Aorta (tissue), 5 donors: ENCODE measurements at places on chromosomes 11 and 22. TPM values are rescaled to one million over a fixed set of nuclear protein-coding genes. Genes with fewer than 3 reads are reported as not detected.

- DNase-seq, result no peak
These were observed 2.3 kb downstream of the SHANK3 start for GRCh38 chr22:50674606-50675552.

GRCh38 chr11:86814775-86815174 is 14.4 kb downstream of the PRSS23 start:
- DNase-seq, result no peak

DNA sequence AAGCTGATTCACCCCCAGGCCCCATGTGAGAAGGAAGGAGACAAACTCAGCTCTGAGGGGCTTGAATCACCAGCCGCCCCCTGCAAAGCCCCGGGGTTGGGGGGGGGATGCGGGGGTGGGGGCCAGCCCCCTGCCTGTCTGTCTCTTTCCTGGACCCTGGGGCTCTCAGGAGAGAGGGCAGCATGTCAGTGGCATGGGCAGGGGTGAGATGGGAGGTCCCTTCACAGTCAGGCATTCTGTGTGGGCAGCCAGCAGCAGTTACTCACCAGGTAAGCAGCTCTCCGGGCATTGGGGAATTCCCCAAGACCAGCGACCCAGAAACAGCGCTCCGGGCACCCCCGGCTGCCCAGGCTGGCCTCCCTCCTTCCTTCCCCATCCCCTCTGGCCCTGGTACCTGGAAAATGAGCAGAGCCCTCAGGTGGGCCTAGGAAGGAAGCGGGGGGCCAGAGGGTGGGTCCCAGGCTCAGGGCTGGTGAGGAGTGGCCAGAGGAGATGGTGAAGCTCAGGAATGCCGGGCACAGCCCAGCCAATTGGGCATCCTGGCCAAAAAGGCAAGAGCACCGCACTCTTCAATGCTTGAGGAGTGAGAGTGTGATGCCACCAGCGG is 4.2 kb upstream of the LIF start:
- DNase-seq, result no peak

- DNase-seq, result peak; percentile 70
These were observed 4.8 kb downstream of the PIM3 start for GRCh38 chr22:49965091-49966040.

DNA sequence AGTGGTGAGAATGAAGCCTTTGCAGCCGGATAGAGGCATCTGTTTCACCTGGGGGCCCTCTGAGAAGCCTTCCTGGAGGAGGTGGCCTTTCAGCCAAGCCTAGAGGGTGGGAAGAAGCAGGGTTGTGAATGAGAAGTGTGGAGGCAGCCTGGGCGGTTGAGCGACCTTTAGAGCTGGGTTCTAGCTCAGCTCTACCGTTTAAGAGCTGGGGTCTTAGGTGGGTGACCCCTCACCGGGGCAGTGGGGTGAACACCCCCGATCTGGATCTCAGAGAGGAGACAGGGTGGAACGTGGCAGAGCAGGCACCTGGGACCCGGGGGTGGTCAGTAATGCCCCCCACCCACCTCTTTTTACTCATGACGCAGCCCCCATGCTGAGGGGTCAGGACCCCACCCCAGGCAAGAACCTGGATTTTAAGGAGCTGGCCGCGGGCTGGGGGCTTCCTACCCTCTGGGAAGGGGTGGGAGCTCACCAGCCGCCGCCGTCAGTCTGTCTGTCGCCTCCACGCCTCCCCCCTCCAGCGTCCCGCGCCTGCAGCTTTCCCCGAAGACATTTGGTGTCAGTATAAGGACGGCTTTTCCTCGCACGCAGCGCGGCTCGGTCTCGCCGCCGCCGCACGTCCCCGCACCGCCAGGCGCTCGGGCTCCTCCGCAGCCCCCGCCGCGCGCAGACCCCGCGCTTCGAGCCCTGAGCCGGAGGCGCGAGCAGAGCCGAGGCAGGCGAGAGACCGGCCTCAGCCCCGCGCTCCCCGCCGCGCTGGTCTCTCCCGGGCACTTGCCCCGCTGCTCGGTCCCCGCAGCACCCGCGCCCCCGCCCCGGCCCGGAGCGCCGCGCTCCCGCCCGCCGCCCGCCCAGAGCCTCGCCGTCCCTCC is 13.3 kb upstream of the CACNA1I start:
- DNase-seq, result no peak

- no peak for DNase-seq
These were observed 94.1 kb upstream of the AMOTL1 start for GRCh38 chr11:94673951-94674491.

DNA sequence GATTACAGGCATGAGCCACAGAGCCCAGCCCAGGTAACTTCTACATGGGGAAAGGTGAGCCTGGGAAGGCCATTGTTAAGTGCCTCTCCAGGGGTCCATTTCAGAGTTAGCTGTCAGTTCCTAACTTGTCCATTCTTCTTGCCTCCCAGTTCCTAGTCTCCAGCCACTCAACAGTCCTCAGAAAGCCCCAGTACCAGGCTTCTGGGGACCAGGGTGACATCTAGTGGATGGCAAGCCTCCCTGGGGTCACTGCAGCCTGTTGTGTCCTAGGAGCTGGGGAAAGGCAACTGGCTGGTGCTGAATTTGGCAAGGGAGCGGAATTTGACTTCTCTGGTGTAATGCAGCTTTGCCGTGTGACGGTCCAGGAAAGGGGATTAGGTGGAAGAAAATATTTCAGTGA is 2.1 kb downstream of the LGALS12 start:
- no peak for DNase-seq

GRCh38 chr22:24772493-24773220 is 1.9 kb downstream of the PIWIL3 start:
- DNase-seq, result no peak

DNA sequence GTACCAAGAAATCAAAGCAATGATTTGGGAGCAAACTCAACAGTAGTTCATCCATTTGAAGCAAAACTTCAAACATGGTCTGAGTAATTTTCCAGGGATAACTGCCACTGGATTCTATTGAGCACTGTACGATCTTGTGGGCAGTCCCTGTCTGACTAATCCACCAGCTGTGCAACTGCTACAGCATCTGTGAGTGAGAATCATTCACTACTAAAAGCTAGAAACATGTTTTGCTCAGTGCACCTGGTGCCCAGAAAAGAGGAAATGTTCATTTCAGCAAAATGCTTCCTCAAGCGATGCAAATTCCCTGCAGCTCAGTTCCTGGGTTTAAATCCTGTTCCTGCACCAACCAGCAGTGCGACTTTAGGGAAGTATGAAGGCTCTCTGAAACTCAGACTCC is 1077.9 kb downstream of the DLG2 start:
- no peak for DNase-seq

DNA sequence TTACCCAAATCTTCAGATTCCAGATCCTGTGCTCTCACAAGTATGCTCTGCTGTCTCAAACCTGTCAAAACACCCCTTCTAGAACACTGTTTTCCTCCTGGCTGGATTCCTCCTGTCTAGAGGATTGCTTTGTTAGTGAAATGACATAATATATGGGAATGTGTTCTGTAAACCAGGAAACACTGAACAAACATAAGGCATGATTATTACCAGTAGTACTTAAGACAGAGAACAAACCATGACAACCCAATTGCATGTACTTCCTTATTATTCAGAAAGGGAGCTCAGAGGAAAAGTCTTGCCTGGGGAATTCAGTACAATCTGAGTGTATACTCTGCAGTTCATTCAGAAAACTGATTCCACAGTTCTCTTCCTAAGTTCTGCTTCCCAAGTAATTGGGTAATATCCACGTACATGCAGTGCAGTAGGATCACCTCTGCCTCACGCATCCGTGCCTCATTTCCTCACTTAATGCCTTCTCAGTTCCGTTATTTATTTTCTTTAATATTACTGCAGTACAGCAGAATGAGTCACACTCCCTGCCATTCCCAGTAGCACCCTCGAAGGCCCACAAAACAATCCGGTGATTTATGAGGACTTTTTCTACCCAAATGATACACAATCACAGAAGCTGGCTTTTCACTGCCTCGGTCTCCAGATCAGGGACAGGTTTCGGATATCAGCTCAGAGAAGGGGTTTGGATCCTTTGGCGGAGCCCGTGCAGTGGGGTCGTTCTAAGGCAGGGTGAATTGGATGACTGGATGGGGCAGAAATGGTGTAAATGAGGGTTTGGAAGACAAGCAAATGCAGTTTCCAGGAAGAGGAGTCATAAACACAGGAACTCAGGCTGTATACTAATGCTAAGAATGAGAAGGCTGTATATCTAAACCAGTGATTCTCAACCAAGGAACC is 896.9 kb downstream of the KCNA4 start:
- DNase-seq, result no peak

DNA sequence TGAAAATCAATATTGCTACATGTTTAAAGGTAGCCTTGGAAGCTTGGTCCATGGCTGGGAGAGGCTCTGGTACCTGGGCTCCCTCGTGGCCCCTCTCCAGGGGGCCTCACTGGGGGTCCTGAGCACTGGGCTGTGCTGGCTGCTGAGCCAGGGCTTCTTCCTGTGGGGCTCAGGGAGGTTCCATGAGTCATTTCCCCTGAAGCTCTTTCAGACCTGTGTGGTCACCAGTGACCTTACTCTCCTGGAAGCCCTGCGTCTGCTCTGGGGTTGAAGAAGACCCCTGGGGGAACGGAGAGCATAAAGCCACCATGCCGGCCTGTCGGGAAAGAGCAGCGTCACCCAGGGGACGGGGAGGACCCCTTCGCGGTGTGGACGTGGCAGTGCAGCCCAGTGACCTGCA is 389.0 kb downstream of the TBC1D22A start:
- no peak for DNase-seq

DNA sequence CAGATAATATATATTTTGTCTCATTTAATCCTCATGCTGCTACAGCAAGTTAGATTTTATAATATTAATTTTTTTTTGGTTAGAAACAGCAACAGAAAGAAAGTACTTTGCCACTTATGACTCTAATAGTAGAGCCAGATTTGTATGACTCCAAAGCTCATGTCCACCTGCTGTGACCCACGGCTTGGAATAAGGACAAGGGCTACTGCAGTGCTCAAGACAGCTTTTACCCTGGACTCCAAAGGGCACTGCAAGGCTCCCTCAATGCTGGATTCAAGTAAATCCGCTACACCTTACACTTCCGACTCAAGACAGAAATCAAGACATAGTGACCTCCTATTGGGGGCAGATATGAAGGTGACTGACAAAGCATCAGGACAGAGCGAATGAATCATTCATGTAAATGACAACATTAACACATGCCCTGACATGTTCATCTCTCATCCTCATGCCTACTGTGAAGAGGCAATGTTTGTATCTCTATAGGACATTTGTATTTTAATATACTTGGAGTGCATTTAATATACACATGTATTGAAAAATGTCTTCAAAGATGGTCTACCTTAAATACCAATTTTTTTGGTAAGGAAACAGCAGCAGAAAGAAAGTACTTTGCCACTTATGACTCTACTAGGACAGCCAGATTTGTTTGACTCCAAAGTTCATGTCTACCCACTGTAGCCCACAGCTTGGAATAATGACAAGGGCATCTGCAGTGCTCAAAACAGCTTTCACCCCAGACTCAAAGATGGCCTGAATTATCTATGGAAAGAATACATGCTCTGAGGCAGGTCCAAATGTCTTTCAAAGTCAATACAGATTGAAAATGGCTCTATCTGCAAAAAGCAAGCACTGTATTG is 375.6 kb upstream of the CCDC90B start:
- no peak for DNase-seq

GRCh38 chr11:2767071-2767470 is 67.3 kb upstream of the KCNQ1OT1 start:
- DNase-seq, result no peak

- DNase-seq, result peak; percentile 66
These were observed 11.5 kb upstream of the NEAT1 start for GRCh38 chr11:65410936-65411680.

GRCh38 chr11:44469412-44469811 is 96.1 kb upstream of the CD82 start:
- DNase-seq, result no peak

DNA sequence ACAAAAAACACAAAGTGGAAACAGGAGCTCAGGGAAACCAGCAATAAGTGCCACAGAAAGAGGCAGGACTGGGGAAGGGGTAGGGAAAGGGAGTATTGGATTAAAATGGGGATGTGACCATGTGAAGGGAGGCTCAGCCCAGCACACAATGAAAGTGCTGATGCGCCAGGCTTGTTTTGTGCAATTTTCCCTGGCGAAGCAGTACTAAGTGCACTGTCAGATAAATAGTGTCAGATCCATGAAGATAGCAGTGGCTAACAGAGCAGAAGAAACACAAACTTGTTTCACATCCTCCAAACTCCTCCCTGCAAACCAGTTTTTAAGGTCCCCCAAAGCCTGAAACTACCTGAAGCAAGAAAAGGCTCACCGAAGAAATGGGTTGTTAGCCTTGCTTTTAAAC is 50.7 kb upstream of the RAPSN start:
- no peak for DNase-seq

GRCh38 chr11:31802990-31803812 is 7.9 kb downstream of the PAX6 start:
- DNase-seq, result no peak

DNA sequence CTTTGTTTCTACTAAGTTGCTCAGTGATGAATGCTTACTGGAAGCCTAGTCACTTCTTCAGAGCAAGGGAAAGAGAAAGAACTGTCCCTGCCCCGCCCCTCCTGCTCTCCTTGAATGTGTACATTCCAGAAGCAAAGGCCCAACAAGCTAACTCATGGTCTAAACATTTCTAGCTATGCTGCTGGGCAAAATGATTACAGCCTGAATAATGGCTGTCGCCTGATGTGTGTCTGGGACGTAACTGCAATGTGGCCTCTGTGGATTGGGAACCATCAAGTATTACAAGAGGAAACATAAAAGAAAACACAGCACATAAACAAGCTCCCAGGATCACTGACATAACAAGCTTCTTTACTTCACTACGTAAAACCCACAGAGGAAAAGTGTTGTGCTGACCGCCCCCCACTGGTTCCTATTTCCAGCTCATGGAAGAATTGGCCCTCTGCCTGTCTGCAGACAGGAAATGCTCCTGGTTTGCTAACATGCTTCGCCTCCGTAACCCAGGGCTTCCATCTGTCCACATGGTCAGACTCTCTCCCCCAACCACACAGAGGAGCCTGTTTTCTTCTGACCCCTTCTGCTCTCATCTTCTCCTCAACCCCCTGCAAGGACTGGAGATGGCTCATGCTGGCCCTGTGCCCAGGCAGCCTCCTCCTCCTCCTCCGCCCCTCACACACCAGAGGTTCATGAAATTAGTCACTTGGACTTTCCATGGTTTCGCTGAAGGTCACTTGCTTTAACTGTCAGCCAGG is 187.2 kb downstream of the MAML2 start:
- peak; percentile 88 for DNase-seq

GRCh38 chr11:125968354-125968753 is 22.5 kb downstream of the VSIG10L2 start:
- DNase-seq, result no peak

- DNase-seq, result no peak
These were observed 6.0 kb downstream of the PACSIN2 start for GRCh38 chr22:43008921-43009320.

GRCh38 chr11:636511-637332 is at the start of gene DRD4:
TSS of gene DRD4 (plus strand) at chr11:637269. CDS start at chr11:637305, 36 bp downstream.
- no peak for DNase-seq

CCDC87 gene
- 0.33 TPM for total RNA-seq

SNX32 gene
- total RNA-seq, result 0.39 TPM

E2F8 gene
- 0.63 TPM for total RNA-seq

MPPED2 gene
- 7.5 TPM for total RNA-seq

POLD4 gene
- total RNA-seq, result 85.1 TPM

C22orf31 gene
- total RNA-seq, result not detected

B3GAT1 gene
- 0.39 TPM for total RNA-seq

MMP12 gene
- total RNA-seq, result 1.4 TPM

PI4KA gene
- total RNA-seq, result 107 TPM

KRTAP5-7 gene
- total RNA-seq, result 0.39 TPM

INS gene
- total RNA-seq, result 2.1 TPM

RTN4RL2 gene
- 4.3 TPM for total RNA-seq

C11orf91 gene
- not detected for total RNA-seq
